ENCODE measurements at places on chromosomes 1 and 21.
A peak's percentile ranks its signal among the peaks of the same experiment; 100 is the strongest.

DNA sequence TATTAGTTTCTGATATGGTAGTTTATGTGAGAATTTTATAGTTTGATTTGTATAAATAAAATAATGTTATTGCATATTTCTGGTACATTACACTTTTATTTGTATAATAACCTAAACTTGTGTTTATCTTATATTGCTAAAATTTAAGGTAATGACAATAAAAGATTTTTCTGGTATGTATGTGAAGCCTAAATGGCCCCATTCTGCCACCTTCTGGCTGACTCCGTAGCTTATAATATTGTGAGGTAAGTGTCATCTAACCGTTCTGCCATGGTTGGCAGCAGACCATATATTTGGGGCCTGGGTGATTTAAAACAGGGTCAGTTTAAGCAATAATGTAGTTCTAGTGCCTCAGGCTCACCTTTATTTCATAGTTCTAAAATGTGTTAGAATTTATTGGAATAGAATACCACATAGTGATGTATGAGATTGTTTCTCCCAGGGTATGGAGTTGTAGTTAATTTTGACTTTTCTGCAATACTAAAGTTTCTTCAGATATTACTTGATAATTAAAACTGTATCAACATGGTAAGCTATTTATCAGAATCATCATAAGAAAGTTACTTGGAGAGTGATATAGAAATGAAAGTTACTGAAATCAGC lies 21.2 kb upstream of the PRKACB start:
- DNase-seq: peak; percentile 30

DNA sequence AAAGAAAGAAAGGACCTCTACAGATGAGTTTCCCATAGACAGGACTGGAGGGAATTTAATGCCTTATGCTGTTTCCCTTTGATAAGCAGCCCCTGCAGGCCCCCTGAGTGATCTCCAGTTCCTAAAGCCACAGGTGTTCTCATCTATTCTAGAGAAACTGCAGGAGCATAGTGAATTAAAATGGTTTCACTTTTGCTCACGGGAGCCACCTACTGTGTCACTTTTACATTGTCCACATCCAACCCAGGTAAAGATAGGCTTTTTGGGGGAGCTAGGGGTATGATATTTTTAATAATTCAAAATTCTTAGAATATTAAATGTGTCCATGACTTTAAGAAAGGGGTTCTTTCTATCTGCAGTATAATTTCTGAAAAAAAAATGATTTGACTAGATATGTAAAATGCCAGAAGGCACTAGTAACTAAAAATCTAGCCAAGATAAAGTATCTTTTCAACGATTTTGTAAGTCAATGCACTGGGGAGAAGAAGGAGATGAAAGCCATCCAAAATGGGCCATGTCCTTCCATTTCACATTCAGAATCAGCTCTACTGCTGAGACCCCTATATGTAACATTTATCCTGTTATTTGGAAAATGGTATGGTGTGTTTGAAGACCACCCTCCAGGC lies 267.3 kb upstream of the DUSP10 start:
- DNase-seq: peak; percentile 1

DNA sequence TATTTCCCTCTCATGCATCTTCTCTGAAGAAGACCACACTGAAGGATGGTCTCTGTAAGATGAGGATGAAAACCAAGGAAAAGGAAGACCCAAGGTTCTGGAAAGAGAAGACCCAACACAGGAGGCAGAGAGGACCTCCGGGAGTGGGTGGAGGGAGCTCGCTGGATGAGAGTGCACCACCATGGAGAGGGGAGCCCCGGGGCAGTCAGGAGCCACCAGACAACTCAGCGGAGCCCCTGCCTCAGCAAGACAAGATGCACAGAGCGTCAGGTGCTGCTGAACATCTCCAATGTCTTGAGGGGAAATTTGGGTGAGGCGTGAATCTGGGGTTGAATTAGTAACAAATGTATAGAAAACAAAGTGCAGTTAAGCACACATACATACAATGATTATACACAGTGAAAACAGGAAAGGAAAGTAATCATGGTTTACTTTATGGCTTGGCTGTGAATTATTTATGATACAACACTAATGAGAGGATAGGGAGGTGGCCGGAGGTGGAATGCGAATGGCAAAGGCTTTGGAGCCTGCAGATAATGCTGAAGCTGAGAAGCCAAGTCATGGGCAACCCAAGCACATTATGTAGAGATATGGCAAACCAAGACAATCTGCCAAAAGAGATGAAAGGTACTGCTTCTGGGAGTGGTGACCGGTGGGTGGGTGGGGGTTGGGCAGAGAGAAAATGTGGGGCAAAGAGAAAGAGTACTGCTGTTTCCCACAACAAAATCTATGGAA lies 80.4 kb upstream of the EDN2 start:
- DNase-seq: no peak

DNA sequence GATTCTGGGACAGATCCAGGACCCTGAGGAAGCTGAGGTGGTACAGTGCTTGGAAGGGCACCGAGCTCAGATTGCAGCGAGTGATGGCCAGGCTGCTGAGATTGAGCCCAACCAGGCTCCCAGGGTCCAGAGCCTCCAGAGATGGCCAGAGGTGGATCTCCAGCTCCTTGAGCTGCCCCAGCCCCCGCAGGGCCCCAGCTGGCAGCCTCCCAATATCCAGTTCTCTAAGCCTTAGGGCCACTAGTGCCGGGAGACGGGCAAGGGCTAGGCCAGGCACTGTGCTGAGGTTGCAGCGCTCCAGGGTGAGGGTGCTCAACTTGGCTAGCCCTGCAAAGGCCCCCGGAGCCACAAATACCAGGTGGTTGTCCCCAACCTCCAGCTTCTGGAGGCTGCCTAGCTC lies 3.4 kb downstream of the LINGO4 start:
- DNase-seq: no peak

DNA sequence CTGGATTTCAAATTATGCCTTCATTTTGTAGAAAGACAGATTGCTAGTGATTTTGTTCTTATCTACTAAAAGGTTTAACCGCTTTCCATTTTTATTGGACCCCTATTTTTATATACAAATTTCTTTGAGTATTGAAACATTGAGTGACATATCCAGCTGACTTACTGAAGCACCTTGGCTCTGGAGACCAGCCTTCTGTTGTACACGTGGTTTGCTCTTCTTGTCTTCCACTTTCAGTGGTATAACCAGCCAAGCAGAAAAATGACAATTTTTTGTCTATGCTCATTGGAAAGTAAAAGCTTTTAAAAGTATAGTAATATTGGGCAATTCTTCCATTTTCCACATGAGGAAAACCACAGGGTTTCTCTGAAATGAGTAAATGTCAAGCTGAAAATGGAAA lies 4.4 kb downstream of the F13B start:
- no peak for DNase-seq

- no peak for DNase-seq
Observed at GRCh38 chr1:41880261-41880660, 38.5 kb downstream of the HIVEP3 start.

All from central memory CD4-positive, alpha-beta T cell (primary cell).